ENCODE measurements at places on chromosomes 13 and 19.

DNA sequence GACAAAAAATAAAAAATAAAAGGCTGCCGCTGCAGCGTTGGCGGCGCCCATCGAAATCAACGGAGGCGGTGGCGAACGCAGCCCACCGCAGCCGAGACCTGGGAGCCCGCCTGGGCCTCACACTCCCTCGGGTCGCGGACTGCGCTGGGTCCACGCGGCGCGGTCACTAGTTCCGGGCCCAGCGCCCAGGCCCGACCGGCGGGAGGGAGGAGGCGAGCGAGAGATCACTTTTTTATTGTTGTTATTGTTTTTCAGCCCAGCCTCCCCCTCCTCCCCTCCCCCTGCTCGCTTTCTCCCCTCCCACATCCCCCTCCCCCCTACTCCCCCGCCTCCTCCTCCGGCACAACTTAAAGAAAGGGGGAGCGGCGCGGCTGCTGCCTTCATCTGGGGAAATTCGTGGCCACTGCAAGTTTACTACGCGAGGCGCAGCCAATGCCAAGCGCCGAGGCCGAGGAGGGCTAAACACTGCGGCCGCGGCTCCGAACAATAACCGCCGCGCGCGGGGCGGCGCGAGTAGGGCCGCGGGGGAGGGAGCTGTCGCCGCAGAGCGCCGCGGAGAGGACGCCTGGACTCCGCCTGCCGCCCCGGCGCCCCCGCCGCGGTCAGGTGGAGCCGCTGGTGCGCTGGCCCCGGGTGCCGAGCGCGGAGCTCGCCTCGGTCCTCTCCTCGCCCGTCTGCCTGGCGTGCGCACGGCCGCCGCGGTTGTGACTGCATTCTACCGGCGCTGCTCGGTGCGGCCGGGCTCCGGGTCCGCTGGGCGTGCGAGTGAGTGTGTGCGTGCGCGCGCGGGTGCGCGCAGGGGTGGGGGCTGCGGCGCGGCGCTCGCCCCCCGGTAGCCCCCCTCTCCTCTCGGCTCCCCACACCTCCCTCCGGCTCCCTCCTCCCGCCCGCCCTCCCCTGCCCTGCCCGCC lies 505 bp upstream of the ZIC2 start:
- DNase-seq, result no peak

DNA sequence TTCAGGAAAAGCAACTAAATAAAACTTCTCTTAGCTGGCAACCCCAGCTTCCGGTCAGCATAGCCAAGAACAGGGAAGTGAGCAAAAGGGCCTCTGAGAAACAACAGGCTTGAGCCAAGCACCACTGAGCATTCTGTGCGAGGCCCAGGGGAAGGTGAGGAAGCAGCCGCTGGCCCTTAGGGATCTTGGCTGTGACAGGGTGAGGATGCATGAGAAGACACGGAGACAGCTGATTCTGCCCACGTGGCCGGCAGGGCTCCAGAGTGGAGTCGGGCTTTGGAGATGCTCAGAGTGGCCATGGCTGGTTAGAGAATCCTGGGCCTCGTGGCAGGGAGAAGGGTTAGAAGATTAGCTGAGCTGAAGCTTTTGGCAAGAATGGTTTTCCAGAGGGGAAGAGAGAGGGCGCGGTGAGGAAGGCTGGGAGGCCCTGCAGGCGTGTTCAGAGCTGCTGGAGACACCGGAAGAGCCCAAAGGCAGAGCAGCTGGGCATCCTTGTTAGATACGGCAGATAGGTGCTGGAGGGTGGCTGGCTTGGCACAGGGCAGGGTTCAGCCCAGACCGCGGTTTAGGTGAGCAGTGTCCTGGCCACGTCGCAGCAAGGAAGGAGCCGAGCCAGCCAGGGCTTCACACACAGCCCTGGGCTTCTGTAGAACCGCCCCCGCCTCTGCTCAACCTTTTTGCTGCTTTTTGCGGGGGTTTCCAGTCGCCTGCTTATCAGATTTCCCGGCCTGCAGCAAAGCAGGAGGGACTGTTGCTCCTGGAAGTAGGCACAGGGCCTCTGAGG lies 17.3 kb downstream of the UPF1 start:
- no peak for DNase-seq

GRCh38 chr13:109274188-109274821 lies 512.1 kb downstream of the IRS2 start:
- DNase-seq, result no peak

DNA sequence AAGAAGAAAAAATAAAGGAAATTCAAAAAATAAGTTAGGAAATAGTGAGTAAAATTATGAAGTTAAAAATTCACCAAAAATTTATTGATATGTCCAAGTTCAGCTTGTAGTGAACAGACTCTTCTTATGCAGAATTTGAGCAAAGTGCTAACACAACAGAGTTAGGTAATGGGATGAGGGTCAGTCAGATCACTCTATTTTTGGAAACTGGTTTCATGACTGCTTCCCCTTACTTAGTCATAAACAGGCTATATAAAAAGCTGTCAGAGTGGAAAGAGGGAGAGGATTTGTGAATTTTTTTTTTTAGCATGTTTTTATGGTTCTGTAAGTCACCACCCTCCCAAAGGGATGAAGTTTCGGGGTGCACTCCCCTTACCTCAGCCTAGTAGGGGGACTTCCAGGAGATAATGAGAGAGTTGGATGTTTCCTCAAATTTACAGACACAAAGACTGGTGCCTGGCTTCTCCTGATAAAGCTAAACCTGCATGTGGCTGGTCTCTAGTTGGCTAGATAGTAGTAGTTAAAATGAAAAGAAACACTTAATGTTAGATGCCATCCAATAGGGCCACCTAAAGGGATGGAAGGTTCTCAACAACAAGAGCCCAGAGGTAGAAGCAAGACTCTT lies 4.5 kb downstream of the CPB2 start:
- no peak for DNase-seq

GRCh38 chr19:3064011-3064330 lies 1.7 kb upstream of the TLE5 start:
- DNase-seq, result no peak

DNA sequence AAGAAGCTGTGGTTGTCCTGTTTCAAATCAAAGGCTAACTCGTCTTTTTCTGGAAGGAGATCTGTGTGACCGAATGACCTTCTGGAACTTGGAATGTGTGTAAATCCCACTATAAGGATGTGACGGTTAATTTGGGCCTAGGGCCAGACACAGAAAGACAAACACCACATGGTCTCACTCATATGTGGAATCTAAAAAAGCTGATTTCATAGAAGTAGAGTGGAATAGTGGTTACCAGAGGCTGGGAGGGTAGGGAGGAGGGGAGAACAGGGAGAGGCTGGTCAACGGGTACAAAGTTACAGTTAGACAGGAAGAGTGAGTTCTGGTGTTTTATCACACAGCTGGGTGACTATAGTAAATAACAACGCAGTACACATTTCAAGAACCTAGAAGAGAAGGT lies 39.3 kb upstream of the RGCC start:
- no peak for DNase-seq

GRCh38 chr13:65855242-65855805 lies 1374.8 kb downstream of the PCDH9 start:
- DNase-seq, result no peak

GRCh38 chr19:46451352-46451751 lies 20.0 kb downstream of the PNMA8A start:
- DNase-seq, result no peak

GRCh38 chr13:106649495-106649894 lies 81.6 kb upstream of the ARGLU1 start:
- DNase-seq, result no peak

All from activated CD4-positive, alpha-beta T cell treated with anti-CD3 and anti-CD28 coated beads, Interleukin-2, amount 50 U/mL, for 4 hours (primary cell).